Smooth muscle cell of trachea (primary cell): ENCODE measurements at places on chromosomes 6 and 20. TPM values are rescaled to one million over a fixed set of nuclear protein-coding genes. Genes with fewer than 3 reads are reported as not detected.

Gene HS3ST5
- total RNA-seq: not detected in 2 replicates

Gene ZNF311
- 1.8 and 1.9 TPM in 2 replicates for total RNA-seq

Gene LST1
- total RNA-seq: not detected in 2 replicates

Gene SLCO4A1
- 0.66 and 1.3 TPM in 2 replicates for total RNA-seq

Gene TRIM15
- total RNA-seq: not detected in 2 replicates

Gene FGD2
- total RNA-seq: not detected in 2 replicates

Gene NTSR1
- total RNA-seq: 0.66 and 1.3 TPM in 2 replicates

Gene CD24
- 0.33 and 1.9 TPM in 2 replicates for total RNA-seq
